NCI-H1092 (cell line): ENCODE measurements at places on chromosomes 3 and 15.

- no peak for DNase-seq
These were observed 10.9 kb upstream of the GOLGA8B start for GRCh38 chr15:34594361-34594760.

- DNase-seq, result no peak
These were observed 23.4 kb downstream of the PARP16 start for GRCh38 chr15:65263313-65263712.

DNA sequence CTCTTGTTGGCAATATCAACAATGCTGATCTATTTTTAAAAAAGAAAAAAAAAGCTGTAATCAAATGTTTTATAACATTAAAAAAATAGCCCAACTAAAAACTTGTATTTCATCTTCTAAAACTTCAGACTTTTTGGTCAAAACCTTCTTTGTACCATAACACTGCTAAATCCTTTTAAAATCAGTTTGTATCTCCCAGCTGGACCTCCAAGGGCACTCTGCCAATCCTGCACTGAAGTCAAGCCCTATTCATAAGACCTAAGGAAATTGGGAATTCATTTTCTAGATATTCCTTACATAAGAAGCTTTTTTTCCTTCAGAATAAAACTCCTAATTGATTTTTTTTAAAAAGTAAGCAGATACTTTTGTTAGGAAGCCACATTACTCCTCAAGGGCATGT is 38.2 kb upstream of the HCLS1 start:
- no peak for DNase-seq

GRCh38 chr15:51706926-51707608 is 25.8 kb downstream of the SCG3 start:
- DNase-seq, result no peak

DNA sequence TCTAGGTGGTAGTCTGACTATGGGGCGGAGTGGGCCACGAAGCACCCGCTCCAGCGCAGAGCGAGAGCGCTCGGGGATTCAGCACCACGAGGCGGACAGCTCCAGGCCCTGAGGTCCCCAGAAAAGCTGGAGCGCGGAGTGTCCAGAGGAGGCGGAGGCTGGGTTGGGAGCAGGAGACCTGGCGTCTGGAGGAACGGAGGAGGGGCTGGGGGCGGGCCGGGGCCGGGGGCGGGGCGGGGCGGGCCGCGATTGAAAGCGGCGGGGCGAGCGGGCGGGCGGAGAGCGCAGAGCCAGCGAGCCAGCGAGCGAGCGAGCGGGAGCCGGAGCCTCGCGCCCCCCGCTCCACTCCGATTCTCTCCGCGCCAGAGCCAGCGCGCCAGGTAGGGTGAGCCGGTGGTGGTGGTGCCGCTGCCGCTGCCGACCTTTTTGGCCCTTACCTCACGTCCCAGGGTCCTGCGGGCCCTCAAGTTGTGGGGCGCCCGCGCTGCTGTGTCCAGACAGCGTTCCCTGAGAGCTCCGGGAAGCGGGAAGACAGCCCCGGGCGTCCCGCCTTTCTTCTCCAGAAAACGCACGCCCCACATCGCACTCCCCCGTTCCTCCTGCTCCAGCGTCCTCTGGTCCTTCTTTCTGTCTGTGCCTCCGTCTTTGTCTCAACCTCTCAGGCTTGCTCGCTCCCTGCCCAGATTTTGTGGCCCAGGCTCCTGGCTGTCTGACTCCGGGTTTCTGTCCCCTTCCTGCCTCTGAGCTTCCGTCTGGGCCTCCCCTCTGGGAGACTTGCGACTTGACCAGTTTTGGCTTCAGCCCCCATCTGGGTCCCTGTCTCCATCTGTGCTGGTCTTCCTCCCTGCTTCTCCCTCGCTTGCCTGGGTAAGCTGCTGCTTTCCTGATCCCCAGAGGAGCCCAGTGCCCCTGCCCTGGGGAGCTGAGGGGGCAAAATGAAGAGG is at the start of gene GRM2:
GRM2 (plus strand) TSS at position 281 of the 944 bp plus-strand sequence. CDS start 1,916 bp downstream, outside the sequence.
- peak; percentile 69 for DNase-seq

DNA sequence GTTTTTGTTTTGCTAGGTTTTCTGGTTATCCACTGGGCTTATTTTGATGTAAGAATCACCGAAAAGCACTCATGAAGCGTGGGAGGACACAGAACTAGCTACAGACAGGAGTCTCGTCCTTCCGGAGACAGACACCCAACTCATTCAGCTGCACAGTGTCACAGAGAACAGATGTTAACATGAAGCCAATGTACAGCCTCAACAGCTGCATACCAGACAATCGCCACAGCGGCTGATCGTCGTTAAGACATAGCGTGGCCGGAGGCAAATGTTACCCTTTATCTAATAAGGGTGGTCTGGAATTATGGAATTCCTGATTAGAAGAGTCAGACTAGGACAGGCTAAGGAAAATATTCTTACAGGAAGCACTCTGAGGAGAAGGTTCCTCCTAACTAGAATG is 1.1 kb upstream of the PYGO1 start:
- no peak for DNase-seq

- no peak for DNase-seq
These were observed 667 bp downstream of the CEMIP start for GRCh38 chr15:80779658-80780415.

DNA sequence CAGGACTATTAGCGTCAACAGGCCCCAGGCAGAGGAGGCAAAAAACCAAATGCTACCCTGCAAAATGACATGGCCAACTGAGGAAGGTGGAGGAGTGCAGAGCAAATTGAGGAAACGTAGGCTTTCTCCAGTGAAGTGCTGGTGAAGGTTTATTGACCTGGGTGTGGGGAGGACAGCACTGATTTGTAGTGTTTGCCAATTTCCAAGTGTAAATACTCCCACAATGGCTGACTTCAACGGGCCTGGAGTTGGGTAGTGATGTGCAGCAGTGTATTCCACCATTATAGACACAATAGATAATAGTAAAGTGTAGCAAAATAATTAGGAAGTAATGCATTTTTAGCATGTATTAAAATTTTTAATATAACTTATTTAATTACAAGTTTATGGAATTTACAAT is 32.2 kb upstream of the TPM1 start:
- DNase-seq, result no peak

GRCh38 chr15:59801649-59802048 is 112.5 kb upstream of the BNIP2 start:
- DNase-seq, result no peak

DNA sequence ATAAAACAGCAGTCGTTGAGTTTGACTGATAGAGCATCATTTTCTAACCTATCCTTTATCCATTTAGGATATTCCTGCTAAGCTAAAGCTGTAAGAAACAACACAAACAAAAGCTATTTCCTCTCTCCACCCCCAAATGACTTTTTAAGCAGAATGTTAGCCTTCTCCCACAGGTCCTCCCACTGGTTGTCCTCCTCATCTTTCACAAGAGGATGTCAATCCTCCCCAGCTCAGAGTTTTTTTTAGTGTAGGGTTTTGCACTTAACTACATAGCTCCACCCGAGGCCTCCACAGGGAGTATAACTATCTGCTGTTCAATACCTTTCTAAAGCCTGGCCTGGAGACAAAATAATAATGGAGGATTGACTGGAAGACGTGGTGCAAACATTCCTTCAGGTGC is 7.8 kb downstream of the SETMAR start:
- DNase-seq, result no peak

GRCh38 chr3:141268306-141268705 is 36.7 kb downstream of the PXYLP1 start:
- DNase-seq, result no peak

DNA sequence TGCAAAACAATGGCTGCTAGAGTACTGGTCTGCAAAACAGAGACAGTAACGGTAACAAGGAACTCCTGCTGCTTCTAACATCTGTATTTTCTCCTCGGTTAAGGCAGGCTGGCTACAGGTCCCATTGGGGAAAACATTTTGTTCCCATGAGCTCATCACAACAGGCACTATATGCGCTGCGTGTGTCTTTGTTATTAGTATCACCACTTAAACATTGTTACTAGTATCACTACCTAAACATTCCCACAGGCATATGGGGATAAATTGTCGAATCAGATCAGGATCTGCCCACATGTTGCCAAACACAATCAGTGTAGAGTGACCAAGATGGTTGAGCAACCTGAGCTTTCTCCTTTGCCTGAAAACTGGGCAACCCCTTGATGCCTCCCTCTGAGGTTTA is 77.2 kb downstream of the TOP2B start:
- DNase-seq, result no peak

GRCh38 chr3:186949281-186949982 is 19.1 kb downstream of the ST6GAL1 start:
- no peak for DNase-seq

DNA sequence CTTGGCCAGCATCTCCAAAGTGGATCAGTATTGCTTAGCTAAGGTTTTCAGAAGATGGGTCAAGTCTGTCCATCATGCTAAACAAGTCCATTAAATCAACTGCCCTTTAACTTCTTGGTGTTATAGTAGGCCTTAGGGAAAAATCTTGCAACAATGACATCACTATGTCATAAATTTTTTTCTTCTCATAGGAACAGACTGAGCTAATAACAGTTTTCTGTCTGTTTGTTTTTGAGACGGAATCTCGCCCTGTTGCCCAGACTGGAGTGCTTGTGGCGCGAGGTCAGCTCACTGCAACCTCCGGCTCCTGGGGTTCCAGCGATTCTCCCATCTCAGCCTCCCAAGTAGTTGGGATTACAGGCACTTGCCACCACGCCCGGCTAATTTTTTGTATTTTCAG is 94.2 kb downstream of the EFL1 start:
- DNase-seq, result no peak

DNA sequence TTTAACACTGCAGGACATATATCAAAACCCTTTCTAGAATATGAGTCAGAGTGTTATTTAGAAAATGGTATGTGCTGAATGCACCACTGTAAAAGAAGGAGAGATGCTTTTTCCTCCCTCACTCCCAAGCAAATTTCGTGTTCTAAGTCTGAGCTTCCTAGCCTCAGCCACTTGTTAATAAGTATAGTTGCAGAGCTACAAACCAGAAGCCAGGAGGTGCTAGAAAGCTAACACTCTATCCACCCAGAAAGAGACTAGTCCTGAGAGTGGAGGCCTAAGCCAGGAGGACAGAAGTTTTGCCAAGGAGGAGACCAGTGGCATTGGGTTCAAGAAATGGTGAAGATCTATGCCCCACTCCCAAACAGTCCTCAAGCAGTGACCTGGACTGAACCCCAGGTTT is 40.5 kb upstream of the GYG1 start:
- no peak for DNase-seq

GRCh38 chr3:87390353-87390752 is 114.0 kb upstream of the POU1F1 start:
- DNase-seq, result no peak

GRCh38 chr15:84668221-84668982 is 10.4 kb upstream of the NMB start:
- no peak for DNase-seq

GRCh38 chr15:70470556-70471191 is 292.7 kb downstream of the UACA start:
- no peak for DNase-seq

DNA sequence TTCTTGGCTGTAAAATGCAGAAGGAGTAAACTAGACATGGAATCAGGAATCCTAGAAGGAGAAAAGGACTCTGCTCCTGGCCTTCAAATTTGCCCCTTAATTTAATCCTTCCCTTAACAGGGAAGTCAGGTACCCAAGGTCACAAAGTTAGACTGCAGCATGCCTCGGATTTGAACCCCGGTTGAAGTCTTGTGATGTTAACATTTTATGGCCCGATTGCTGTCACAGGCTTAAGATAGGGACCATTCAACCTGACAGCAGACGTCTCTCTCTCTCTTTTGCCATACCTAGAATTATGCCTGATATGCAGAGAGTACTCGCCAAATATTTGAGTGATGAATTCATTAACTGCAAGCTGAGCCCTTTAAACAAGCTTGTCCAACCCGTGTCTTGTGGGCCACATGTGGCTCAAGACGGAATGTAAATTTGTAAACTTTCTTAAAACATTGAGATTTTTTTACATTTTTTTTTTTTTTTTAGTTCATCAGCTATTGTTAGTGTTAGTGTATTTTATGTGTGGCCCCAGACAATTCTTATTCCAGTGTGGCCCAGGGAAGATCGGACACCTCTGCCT is 217.2 kb downstream of the THSD4 start:
- DNase-seq, result no peak

GRCh38 chr3:88010810-88011209 is 48.0 kb downstream of the CGGBP1 start:
- no peak for DNase-seq
